Activated naive CD4-positive, alpha-beta T cell (primary cell): ENCODE measurements at places on chromosomes 6 and 20.

DNA sequence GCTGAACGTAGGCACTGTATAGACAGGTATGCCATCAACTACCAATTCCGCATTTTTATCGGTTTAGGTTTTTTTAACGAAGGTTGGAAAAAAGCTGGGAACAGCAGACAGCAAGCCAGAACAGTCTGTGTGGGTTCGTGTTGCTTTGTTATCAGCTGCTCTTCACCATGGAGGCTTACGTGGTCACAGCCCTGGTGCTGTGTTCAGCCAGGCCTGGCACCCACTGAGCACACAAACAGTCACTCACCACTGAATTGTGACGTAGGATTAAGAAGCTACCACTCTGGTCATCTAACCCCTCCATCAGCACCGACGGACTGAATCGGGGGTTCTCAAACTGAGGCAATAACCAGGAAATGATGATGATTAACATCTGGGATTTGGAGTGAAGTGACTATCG is 13.2 kb downstream of the FAM210B start:
- no peak for DNase-seq

DNA sequence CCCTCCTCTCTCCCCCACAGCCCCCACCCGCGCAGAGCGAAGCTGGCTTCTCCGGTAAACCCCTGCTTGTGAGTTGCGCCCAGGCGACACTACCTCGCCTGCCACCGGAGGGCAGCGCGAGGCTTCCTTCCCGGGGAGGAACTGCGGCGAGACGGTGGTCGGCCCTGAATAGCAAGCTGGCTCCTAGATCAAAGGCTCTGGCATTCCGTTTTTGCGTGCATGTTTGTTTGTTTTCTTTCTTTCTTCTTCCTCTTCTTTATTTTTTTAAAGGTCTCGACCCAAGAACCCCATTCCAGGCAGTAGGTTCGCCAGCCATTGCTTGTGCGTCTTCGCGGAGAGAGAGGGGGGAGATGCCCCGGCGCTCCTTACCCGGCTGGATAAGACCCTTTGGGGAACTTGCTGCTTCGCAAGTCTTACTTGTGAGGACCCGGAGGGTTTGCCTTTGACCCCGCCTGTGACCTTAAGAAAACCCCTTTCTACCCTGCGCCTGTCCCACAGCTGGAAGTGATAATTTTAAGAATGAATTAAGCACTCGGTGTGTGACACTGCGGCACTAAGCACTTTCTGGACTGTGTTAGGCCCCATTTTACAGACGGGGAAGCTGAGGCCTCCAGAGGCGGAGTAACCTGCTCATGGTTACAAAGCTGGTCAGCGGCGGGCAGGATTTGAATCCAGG is 92.7 kb upstream of the SIRPA start:
- no peak for DNase-seq

GRCh38 chr6:158688860-158689259 is 39.0 kb downstream of the SYTL3 start:
- no peak for DNase-seq

DNA sequence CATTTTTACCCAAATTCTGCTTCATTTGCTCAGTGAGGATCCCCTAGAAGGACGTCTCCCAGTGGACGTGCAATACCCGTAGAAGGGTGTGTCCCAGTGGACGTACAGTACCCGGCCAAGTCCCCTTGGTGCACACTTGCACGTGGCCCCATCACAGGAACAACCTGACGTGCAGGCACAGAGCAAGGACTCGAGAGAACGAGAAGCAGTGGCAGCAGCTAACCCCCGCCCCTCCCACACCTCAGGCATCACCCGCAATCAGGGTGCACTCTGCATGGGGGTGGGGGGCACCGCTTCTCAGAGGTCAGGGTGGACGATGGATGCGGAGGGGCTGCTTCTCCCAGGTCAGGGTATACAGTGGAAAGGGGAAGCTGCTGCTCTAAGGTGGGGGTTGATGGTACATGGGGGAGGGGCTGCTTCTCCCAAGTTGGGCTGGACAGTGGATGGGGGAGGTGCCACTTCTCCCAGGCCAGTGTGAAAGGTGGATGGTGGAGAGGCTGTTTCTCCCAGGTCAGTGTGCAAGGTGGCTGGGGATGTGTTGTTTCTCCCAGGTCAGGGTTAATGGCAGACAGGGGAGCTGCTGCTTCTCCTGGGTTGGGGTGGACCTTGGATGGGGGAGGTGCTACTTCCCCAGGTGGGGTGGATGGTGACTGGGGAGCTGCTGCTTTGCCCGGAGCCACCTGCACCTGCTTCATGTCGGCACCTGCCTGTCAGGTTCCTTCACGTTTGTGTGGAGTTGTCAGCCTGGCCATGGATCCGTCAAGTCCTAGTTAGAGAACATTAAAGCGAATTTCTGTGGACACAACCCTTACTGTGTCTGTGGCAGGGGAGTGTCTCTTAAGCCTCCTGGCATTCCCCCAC is 1.0 kb upstream of the THBS2 start:
- no peak for DNase-seq
